Ovary (tissue), 10 donors: ENCODE measurements at places on chromosomes 5 and 9. TPM values are rescaled to one million over a fixed set of nuclear protein-coding genes. Genes with fewer than 3 reads are reported as not detected.
A peak's percentile ranks its signal among the peaks of the same experiment; 100 is the strongest.

Gene LCN1
- total RNA-seq = not detected

Gene ZDHHC11
- total RNA-seq = 2.3 TPM

- no peak for DNase-seq
Measured at GRCh38 chr5:180607861-180608571, 16.7 kb upstream of the SCGB3A1 start.

- DNase-seq = peak; percentile 8
Measured at GRCh38 chr5:65262096-65262495, 219.6 kb downstream of the ADAMTS6 start.
